Right renal cortex interstitium (tissue), 3 donors: ENCODE measurements at places on chromosomes 16 and 17. TPM values are rescaled to one million over a fixed set of nuclear protein-coding genes. Genes with fewer than 3 reads are reported as not detected.

GRCh38 chr17:61280338-61280737 lies 119.3 kb upstream of the TBX2 start:
- DNase-seq: no peak

C16orf89 gene
- 4.9 TPM for polyA plus RNA-seq

DNA sequence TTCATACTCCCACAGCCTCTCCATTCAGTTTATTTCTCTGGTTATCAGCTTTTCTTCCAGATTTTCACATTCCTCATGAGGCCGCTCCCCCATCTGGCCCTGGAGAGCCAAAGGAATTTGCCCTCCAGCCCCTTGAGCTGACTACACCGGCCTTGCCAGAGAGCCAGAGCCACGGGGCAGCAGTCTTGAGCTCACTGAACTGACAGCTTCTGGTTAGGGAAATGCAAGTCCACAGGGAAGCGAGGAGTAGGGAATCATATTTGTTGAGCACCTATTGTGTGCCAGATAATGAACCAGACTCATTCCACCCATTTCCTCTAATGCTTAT lies 102.4 kb downstream of the ABCC12 start:
- no peak for DNase-seq

DNA sequence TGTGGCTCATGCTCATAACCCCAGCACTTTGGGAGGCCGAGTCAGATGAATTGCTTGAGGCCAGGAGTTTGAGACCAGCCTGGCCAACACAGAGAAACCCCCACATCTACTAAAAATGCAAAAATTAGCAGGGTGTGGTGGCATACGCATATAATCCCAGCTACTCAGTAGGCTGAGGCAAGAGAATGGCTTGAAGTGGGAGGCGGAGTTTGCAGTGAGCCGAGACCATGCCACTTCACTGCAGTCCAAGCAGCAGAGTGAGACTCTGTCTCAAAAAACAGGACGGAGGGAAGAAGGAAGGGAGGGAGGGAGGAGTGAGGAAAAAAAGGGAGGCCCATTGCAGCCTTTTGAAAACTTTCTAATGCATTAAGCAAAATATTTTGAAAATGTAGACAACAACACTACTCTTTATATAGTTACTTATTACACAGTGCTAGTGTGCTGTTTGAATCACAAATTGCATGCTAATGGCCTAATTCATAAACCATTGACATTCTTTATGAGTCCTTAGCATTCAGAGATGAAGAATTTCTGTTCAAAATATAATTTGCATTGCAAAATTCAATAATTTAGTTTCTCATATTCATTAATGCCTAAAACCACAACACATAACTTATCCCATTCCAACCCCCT lies 59.4 kb downstream of the TMEM114 start:
- DNase-seq: peak; percentile 4

TMEM114 gene
- not detected for polyA plus RNA-seq

- DNase-seq: no peak
These were observed 6.3 kb upstream of the TENT4B start for GRCh38 chr16:50146479-50147435.

DNA sequence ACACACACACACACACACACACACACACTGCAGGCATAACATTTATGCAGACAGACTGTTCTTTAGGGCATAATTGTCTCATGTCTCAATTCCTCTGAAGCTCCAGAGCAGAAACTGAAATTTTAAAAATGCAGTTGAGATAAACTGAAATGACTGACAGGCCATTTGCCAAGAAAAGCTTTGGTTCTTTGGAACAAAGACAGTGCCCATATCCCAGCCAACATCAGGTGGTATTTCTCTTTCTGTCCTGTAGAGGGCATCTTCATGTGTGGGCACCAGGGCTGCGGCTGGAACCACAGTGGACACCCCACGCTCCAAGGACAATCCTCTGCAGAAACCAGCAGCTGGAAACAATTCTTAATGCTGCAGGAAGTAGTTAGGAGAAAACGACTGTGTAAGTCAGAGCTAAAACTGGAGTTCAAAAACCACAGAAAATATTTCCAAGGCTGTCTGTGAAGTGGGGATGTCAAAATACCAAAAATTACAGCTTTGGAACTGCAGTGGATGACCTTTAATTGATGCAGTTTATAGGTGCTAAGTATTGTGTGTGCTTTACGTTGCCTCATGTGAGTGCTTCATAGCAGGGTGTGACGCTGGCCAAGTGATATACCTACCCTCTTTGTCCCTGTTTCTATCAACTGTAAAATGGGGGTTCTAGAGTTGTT lies 10.6 kb upstream of the MEFV start:
- no peak for DNase-seq

DNA sequence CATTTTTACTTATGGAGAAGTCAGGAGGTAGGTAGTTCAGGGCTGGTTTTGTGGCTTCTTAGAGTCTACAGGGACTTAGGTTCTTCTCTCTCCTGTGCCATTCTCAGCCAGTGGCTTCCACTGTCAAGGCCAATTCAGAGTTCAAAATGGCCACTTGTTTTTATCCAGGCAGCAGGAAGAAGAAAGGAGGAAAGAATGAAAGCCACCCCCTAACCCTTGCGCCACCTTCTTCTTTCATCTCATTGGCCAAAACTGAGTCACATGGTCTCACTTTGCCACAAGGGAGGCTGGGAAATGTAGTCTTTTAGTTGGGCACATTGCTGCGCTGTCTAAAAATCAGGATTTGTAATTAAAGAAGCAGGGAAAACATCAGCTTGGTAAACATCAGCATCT lies 60.8 kb upstream of the MED9 start:
- DNase-seq: no peak

RND2 gene
- polyA plus RNA-seq: 3.5 TPM

DNA sequence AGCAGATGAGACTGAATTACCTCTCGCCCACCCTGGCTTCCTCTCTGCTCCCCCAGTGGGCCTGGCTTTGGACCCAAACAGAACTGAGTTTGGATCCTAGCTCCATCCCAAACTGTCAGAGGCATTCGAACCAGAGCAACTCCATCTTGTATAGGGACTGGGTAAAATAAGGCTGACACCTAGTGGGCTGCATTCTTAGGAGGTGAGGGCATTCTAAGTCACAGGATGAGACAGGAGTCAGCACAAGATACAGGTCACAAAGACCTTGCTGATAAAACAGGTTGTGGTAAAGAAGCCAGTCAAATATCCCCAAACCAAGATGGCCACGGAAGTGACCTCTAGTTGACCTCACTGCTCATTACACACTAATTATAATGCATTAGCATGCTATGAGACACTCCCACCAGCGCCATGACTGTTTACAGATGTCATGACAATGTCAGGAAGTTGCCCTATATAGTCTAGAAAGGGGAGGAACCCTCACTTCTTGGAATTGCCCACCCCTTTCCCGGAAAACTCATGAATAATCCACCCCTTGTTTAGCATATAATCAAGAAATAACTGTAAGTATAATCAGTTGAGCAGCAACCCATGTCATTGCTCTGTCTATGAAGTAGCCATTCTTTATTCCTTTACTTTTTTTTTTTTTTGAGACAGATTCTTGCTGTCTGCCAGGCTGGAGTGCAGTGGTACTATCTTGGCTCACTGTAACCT lies 44.4 kb downstream of the LYRM1 start:
- DNase-seq: no peak

KIF18B gene
- polyA plus RNA-seq: 9.0 TPM

BAIAP3 gene
- polyA plus RNA-seq: 5.1 TPM

TP53TG3 gene
- not detected for polyA plus RNA-seq

- no peak for DNase-seq
These were observed 67.0 kb downstream of the TUBD1 start for GRCh38 chr17:59825533-59826322.

DNA sequence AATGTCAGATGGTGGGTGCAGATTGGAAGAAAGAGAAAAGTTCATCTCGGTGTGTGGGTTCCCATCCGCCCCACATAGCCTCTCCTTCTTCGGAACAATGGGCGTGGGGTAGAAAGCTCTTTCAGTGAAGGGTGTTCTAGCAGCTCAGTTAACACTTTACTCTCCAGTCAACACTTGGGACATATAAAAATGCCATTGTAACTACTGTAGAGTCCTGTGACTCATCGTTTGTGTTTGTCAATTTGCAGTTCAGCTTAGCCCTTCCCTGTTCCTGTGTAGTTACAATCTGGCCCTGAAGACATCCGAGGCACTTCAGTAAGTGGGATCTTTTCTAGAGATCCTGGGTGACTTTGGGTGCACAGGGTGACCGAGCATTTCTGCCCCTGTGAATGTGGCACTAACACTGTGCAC lies 11.5 kb upstream of the CLEC18C start:
- no peak for DNase-seq

MYH2 gene
- 0.03 TPM for polyA plus RNA-seq

DNA sequence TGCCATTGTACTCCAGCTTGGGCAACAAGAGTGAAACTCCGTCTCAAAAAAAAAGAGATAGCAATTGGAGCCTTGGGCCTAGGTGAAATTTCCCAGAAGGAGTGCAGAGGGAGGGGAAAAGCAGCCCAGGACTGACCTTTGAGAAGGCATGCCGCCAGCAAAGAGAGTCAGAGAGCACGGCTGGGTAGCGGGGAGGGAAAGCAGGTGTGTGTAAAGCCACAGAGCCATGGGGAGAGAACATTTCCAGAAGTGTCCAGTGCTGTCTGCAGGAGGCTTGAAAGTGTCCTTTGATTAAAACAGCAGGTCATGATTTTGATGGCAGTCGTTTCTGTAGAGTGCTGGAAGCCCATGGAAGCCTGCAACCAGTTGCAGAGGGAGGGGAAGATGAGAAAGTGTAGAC lies 8.1 kb downstream of the C16orf54 start:
- no peak for DNase-seq

- DNase-seq: no peak
These were observed 9.2 kb downstream of the HS3ST6 start for GRCh38 chr16:1908983-1909382.

CETP gene
- 16.0 TPM for polyA plus RNA-seq

DNA sequence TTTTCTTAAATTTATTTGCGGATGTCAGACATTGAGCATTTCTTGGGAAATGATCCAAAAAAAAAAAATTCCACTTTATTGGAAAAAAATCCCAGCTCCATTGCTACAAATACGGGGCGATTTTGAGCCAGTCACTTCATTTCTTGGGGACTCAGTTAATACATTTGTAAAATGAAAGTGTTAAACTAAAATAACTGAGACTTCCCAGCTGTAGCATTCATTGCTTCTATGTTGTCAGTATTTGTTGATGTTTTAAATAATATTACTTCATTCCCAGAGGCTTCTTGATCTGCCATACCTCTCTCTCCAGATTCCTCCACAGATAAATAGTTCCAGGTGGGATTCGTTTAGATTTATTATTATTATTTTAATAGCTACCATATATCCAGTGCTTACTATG lies 77.1 kb upstream of the HS3ST3A1 start:
- no peak for DNase-seq

NDE1 gene
- 42.9 TPM for polyA plus RNA-seq

DNA sequence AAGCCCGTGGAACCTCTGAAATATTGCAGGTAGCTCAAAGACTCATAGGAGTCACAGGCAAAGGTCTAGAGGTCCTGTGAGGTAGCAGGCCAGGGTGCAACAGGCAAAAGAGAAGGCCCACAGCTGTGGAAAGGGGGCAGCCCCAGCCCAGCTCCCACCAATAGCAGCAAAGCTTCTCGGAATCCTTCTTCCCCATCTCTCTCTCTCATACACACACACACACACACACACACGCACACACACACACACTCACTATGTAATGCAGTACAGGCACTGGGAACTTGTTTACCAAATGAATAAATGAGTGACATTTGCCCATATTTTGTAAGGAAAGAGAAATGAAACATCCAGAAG lies 16.8 kb upstream of the SUPT4H1 start:
- DNase-seq: no peak

ESRP2 gene
- 28.6 TPM for polyA plus RNA-seq

DNA sequence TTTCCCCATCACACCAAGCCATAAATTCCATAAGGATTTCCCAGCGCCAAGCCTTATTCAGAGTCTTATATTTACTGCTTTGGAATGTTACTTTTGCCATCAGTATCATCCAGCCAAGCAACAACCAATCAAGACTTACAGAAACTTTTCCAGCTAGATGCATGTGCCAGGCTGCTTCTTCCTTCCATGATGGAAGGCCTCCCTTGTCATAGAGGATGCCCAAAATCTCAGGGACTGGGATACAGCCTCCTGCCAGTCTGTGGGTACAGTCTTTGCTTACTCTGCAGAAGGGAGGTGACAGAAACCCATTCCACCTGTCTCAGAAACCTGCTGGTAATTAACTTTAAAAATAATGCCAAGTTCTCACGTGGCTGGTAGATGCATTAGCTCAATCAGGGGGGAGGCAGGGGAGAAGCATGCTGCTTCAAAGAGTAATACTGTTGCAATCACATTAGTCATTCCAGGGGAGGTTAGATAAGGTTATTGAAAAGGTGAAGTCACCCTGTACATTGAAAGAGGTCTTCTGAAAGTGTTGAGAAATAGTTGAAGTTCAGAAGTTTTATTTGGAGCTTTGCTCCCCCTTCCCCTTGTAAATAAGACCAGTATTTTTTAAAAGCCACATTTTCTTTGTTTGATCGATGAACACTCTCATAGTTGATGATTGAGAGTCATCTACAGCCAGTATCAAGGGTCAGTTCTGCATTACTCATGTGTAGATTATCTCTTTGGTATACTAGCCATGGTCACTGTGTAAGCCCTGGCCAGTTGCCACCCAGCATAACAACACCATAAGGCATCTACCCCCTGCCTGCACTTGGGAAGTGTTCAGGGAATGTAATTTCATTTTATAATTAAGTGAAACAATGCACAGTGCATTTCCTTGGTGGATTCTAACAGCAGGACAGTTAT lies 22.2 kb downstream of the HLF start:
- no peak for DNase-seq

DNA sequence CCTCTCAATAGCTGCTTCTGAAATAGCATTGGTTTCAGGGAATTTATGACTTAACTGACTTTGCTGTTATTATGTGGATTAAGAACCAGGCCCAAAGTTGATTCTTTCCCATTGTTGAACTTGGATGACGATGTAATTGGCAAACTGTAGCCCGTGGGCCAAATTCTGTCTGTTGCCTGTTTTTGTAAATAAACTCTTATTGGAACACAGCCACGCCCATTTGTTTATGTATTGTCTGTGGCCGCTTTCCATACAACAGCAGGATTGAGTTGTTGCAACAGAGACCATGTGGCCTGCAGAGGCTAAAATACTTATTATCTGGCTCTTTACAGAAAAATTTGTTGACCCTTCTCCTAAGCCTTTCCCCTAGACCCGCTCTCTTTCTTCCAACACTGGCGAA lies 31.6 kb downstream of the NTN1 start:
- DNase-seq: no peak

- no peak for DNase-seq
These were observed 1.8 kb downstream of the NOXO1 start for GRCh38 chr16:1979271-1980029.

DNA sequence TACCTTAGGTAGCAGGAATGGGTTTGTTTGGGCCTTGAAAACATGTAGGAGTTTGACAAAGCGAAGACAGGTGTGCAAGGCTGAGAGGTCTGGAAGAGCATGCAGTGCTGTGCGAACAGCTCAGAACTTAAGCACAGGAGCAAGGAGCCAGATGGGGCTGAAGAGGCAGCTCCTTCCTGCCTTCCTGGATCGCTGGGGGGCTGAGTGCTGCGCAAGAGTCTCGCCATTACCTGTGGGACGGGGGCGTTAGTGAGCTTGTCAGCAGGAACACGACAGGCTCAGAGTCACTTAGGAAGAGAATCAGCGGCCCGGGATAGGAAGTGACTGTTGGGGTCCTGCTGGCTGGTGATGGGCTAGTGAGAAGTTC lies 464 bp upstream of the MRM1 start:
- no peak for DNase-seq

GRCh38 chr17:279331-279730 lies 73.3 kb downstream of the RPH3AL start:
- DNase-seq: no peak

ADORA2B gene
- polyA plus RNA-seq: 4.5 TPM
